ENCODE measurements at places on chromosomes 11 and 22.

DNA sequence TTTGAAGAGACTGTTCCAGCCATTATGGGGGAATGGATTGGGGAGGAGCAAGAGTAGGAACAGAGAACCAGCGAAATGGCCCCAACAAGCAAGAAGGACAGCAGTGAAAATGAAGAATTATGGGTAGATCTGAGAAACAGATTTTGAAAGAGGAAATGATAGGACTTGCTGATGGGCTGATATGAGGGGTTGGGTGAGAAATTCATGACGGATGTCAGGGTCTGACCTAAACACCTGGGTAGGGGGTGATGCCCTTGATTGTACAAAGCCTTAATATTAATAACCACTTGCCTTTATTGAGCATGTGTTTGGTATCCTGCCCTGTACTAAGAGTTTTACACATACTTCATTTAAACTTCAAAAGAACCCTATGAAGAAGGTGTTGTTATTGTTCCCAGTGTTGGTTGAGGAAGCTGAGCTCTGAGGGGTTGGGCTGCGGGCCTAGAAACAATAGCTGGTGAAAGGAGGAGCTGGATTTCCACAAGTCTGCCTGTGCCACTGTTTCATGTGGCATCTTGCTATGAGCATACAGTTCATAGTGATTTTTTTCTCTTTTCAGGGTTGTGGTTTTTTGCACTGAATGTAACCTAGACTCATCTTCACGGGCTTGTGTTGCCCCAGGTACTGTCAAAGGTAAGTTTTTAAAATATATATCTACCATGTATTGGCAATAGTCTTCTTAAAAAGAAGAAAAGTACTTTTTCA lies 61.1 kb upstream of the TNRC6B start:
- DNase-seq = no peak

GRCh38 chr11:105227363-105227762 lies 87.8 kb upstream of the CARD18 start:
- no peak for DNase-seq

- no peak for DNase-seq
Measured at GRCh38 chr11:66437979-66438503, 607 bp downstream of the MRPL11 start.

DNA sequence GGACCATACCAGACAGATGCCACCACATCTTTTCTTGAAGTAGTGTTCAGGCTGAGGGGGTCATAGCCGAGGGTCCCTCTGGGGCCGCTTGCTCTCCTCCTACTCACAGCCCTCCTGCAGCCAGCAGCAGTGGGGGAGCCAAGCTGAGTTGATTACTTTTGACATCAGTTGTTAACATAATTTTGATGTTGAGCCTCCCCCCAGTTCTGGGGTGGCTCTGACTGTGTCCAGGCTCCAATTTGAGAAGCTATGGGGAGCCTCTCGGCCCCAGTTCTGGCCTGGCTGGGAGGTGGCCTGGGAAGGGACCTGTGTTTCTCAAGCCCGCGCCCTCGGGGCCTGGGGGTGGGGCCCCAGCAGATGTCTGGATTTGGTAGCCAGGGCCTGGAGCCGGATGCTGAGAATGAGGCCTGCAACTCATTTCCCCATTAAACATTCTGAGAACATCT lies 47.9 kb downstream of the KCNQ1OT1 start:
- no peak for DNase-seq

DNA sequence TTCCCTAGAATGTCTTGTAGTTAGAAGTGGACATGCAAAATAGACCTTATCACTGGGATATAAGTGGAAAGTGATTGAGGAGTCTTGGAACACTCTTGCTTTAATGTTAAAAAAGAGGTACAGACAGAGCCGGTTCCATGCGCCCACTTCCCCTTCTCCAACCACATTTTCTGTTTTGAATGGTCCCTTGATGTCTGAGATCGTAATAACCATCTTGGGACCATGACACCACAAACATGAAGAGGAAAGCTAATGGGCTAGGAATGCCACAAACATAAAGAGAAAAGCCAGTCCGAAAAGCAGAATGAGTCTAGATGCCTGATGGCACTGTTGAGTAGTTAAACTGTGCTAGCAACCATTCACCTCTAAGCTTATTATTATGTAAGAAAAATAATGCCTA lies 54.8 kb upstream of the SPON1 start:
- no peak for DNase-seq

DNA sequence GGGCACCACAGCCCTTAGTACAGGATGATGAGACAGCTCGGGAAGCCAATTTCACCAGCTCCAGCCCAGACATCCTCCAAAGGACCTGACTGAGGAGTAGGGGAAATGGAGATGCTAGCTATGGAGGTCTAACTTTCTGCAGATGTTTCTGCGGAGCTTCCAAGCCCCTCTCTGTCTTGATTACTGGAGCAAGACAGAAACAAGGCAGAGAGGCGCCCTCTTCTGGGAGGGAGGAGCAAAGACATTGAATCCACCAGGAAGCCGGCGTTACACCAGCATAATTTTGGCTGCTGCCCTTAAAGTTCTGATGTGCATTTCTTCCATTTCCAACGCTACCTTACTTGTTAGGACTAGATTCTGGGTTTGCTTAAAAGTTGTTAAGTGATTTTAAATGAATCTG lies 107.3 kb upstream of the HSD17B12 start:
- no peak for DNase-seq

DNA sequence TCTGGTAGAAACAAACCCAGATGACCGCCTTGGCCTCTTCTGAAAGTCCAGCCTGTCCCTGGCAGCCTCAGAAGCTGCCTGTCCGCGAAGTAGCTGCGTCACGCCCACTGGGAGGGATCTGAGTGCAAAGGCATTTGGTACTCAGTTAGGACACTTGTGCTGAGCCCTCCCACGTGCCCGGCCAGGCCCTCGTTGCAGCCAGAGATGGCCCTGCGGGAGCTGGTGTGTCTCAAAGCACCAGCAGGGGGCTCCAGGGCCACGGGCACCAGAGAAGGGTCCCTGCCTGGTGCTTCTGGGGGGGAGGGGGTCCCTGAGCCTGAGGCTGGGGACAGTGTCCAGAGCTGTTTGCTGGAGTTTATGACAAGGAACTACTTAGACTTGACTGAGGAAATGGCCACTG lies 5.8 kb downstream of the SELENOO start:
- no peak for DNase-seq

DNA sequence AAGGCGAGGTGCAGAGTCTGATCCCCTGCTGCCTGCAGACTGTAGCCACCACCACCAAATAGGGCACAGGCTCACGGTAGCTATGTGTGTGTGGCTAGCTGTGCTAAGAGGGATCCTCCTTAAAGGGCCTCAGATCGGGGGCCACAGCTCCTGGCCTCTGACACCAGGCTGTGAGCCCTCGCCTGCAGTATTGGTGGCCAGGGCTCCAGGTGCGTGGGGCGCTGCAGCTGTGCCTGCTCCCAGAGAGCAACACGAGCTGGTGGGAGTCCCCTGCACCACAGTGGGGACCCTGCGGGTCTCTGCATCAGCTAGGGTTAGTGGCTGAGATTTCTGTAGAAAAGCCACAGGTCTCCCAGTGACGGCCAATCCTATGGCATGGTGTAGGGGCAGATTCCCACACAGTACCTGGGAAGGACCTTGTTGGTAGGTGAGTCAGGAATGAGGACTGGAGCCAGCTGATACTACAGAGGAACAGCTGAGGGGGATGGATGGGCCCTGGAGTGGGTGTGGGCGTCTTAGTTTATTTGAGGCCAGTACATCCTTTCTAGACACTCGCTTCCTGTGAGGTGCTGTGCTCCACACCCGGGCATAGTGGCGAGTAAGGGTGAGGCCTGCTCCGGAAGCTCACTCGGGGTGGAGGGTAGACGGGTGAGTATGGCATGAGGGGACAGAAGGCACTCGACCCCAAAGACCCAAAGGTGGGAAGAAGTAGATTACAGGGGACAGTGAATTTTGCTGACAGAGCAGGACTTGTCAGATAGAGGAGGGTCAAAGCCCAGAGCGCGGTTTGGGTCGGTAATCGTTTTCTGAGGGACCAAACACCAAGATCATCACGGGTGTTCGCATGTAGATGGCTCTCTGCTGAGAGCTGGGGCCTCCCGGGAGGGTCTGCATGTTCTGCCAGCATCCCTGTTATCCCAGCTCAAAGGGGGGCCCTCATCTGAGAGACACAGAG lies 212.5 kb downstream of the TBC1D22A start:
- DNase-seq = no peak

DNA sequence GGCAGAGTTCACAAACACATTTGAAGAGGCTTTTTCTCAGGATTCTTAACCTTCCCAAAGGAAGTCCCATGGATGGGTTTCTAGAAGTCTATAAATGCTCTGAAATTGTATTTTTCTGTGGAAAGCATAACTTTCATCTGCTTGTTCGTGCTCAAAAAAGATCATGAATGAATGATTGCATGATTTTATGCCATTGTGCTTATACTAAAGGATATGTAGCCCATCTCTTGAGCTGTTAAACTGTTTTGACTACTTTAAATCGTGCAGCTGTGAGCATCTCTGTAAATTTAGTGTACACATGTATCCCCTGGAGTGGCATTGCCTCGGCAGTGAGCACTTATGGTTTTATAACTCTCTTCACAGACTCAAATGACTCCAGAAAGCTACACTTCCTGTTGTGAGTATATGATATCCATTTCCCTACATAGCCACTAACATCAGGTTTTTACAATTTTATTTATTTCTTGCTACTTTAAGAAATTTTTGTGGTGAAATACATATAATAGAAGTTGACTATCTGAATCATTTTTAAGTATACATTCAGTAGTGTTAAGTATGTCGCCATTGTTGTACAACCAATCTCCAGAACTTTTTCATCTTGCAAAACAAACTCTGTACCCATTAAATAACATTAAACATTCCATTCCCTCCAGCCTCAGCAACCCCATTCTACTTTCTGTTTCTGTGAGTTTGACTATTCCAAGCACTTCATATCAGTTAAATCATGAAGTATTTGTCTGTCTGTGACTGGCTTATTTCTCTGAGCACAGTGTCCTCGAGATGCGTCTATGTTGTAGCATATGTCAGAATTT lies 8.0 kb downstream of the NEAT1 start:
- DNase-seq = no peak

DNA sequence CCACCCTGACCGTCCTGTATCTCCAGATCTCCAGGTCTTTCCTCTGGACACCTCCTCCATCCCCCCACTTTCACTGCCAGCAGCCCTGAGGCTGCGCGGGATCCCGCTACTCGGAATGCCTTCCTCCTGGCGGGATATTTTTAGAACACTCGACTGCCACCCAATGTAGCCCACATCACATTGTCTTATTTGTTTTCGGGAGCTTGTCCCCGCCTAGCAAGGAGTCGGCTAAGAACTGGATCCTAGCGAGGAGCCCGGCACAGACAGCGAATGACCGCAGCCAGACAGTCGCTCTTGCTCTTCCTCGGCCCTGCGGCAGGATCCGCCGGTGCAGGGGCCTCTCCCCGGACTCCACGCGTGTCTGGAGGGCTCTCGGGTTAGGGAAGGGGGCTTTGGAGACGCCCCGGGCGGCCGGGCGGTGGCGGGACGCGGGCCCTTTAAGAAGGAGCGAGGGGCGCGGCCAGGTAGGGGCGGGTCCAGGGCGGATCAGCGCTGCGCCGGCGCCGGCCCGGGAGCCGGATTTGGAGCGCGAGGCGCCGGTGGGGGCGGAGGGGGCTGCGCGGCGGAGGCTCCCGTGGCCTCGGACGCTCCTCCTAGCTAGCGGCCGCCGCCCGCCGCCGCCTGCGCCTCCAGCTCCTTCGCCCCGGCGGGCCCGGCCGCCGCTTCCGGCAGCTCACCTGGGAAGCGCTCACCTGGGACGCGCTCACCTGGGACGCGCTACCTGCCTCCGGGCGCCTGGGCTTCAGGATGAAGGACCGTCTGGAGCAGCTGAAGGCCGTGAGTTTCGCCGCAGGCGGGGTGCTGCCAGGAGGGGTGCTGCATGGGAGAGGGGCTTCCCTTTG lies at the start of gene STX3:
Gene STX3, plus strand, starts transcription at position 518 of the 842 bp plus-strand sequence. Its CDS starts 230 bp downstream, at position 748.
- peak; percentile 35 for DNase-seq

- no peak for DNase-seq
Measured at GRCh38 chr22:21984793-21985192, 2.2 kb upstream of the TOP3B start.

DNA sequence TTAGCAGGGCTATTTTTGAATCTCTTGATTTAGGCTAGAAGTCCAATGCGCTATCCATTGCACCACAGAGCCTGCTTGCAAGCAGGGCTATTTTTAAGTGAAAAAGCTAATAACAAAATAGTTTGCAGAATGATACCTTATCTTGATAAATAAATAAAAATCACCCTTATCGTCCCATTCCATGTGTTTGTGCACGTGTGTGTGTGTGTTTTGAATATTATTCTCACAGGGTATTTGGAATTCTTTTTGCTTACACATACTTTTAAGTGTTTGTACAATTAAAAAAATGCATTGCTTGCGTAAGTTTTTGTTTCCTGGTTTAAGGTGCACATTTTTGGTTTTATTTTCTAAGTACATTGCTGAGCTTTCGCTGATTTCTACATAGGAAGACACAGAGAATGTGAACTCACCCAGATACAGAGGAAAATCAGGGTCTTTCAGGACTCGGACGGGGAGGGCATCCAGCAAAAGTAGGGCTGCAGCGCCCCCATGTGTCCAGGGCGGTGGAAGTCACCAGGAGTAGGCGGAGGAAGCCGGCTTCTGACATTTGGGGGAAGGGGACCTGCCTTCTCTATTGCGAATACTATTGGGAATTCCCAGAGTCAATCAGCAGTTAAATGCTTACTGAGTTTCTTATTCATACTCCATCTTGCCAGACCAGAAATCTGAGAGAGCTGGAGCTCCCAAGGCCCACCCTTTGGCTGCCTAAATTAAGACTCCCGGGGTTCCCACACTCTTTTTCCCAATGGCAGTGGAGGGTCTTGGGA lies 27.3 kb downstream of the SLC1A2 start:
- peak; percentile 70 for DNase-seq

DNA sequence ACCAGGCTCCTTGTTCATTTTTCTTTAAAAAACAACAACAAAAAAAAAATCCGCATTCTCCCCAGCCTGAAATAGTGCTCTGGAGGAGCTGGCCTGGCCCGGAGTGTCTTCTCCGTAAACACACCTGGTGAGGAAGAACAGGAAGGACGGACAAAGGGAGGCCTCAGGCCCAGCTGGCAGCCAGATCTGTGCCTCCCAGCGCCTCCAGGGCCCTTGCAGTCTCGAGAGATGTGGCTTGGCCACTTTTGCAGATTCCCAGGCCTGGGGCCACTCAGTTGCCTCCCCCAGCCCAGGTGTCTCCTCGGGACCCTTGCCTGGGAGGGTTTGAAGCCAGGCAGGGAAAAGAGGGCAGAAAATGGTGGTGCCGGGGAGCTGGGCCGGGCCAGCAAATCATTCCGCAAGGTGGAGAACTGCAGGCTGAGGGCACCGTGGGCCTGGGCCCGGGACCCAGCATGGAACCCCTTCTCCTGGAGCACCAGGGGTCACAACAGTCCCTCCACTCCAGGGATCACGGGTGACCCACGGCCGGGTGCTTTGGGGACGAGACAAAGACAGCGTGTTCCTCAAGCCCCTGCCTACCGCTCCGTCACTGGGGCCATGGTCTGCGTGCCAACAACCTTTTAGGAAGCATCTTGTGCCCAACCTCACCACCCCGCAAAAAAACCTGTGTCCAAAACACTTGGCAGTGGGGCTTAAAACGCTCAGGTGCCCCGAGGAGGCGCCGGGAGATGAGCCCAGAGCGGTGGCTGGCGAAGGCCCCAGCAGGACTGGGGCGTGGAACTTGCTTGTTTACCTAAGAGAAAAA lies 67.1 kb upstream of the WNT7B start:
- DNase-seq = no peak

Measured in stimulated activated naive B cell treated with anti-CD40 and anti-IgM and Interleukin-4, amounts not matched to agents 10 μg/mL and 1 μg/mL and 100 μg/mL, for 72 hours (primary cell).